Stimulated activated CD4-positive, alpha-beta T cell treated with anti-CD3 and anti-CD28 coated beads, Interleukin-2, amount 100 ng/mL, for 48 hours (primary cell): ENCODE measurements at places on chromosomes 2 and 18.

DNA sequence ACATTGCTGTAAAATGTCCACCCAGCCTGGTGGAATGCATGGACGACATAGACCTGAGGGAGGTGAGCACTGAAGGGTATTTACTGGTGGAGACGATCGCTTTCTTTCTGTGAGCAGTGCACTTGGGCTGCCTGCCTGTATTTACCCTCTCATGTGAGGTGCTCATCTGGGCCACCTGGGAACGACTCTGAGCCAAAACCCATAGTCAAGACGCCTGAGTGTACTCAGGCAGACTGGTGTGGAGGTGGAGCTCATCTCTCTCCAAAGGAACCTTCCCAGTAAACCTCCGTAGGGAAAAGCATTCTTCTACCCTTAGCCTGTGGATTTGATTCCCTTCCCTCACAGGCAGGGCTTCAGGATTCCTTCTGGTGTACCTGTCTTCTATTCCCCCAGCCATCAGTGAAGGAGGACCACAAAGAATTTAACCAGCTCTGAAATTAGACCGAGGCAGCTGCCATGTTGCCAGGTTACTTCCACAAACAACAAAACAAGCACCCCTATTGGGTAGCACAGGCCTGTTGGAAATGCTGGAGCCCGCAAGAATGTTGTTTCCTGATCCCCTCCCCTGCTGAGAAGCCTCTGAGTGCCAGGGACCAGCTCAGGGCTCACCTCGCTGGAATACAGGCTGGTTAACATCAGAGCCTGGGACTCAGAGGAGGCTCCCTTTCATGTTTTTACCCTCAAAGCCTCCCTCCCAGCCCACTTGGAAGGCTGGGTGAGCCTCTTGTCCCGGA lies 47.5 kb upstream of the TXNDC2 start:
- no peak for DNase-seq

- DNase-seq, result no peak
Observed at GRCh38 chr2:33375054-33375453, 101.4 kb upstream of the RASGRP3 start.

DNA sequence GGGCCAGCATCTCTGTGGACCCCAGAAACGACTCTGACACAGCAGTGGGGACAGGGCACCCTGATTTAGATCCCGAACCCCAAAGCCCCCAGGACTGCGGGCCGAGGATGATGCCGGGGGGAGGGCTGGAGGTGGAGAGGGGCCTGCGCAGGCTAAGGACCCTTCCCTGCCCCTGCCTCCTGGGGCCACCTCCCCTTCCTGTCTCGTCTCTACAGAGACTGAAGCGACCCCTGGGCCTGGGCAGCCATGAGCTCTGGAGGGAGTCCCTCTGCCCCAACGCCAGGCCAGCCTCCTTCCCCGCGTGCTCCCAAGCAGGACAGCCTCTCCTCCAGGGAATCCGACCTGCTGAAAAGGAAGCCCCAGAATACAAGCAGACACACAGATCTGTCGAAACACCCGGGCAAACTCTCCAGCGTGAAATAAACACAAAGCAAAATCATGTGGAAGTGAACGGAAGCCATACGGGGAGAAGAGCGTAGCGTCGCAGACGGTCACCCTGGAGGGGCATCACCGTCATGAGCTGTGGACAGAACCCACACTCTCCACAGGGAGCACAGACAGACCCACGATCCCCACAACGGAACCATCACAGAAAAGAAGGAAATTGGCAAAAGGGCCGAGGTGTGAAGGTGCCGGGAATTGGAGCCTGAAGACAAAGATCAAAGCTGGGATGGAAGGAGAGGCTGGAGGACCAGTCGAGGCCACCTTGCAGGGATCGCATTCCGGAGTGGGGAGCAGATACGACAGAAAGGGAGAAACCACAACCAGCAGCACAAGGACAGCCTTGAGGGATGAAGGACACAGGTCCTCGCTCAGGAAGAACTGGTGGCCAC lies 51.0 kb upstream of the CTDP1 start:
- DNase-seq, result no peak

DNA sequence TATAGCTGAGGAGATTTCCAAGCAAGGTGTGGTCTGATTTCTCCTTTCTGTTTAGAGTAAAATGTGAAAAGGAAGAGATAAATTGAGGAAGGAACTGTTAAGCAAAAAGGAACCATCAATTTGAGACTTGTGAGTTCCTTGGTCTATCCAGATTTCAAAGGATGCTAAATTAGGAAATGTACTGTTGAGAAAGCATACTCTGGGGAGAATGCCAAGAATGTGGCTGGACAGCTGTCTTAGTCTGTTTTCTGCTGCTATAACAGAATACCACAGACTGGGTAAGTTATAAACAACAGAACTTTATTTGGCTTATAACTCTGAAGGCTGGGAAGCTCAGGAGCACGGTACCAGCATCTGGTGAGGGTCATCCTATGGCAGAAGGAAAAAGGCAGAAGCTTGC lies 1097.2 kb downstream of the TDRD15 start:
- no peak for DNase-seq

- no peak for DNase-seq
Observed at GRCh38 chr2:238069021-238069709, 8.4 kb downstream of the SCLY start.

- DNase-seq, result no peak
Observed at GRCh38 chr2:201890453-201890852, 84.1 kb downstream of the CDK15 start.

- DNase-seq, result no peak
Observed at GRCh38 chr18:35117951-35118411, 76.8 kb downstream of the MAPRE2 start.

- DNase-seq, result no peak
Observed at GRCh38 chr2:132761437-132761836, 91.4 kb upstream of the LYPD1 start.

DNA sequence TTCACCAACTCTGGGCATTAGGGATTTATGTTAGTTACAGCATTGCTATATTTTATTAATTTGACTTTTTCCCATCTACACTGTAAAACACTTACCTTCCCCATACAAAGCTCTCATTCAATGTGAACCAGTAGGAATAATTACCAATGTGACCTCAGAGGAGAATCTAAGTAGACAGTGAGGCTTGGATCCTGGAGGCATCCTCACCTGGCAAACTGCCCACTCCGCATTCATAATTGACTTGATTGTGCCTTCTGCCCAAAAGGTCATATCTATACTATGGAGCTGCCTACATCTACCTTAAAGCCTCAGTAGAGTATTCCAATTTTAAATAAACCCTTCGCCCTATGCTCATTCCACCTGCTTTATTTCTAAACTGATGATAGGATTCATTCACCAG lies 45.4 kb upstream of the SCN1A start:
- DNase-seq, result no peak

GRCh38 chr18:77015771-77016710 lies 116.5 kb downstream of the MBP start:
- no peak for DNase-seq

- no peak for DNase-seq
Observed at GRCh38 chr2:106953236-106953635, 67.3 kb upstream of the ST6GAL2 start.

- no peak for DNase-seq
Observed at GRCh38 chr2:234142530-234142929, 92.0 kb downstream of the SPP2 start.

GRCh38 chr18:407626-408224 lies 92.8 kb downstream of the COLEC12 start:
- DNase-seq, result no peak

- DNase-seq, result no peak
Observed at GRCh38 chr2:21376864-21377263, 253.1 kb downstream of the TDRD15 start.
